Stimulated activated CD8-positive, alpha-beta memory T cell treated with anti-CD3 and anti-CD28 coated beads, Interleukin-15, amount 100 ng/mL, for 1 hour (primary cell): ENCODE measurements at places on chromosomes 12 and 14.

- DNase-seq: no peak
These were observed 15.3 kb downstream of the CFAP251 start for GRCh38 chr12:121933522-121934308.

- DNase-seq: no peak
These were observed 19.2 kb downstream of the LUM start for GRCh38 chr12:91091916-91092715.

DNA sequence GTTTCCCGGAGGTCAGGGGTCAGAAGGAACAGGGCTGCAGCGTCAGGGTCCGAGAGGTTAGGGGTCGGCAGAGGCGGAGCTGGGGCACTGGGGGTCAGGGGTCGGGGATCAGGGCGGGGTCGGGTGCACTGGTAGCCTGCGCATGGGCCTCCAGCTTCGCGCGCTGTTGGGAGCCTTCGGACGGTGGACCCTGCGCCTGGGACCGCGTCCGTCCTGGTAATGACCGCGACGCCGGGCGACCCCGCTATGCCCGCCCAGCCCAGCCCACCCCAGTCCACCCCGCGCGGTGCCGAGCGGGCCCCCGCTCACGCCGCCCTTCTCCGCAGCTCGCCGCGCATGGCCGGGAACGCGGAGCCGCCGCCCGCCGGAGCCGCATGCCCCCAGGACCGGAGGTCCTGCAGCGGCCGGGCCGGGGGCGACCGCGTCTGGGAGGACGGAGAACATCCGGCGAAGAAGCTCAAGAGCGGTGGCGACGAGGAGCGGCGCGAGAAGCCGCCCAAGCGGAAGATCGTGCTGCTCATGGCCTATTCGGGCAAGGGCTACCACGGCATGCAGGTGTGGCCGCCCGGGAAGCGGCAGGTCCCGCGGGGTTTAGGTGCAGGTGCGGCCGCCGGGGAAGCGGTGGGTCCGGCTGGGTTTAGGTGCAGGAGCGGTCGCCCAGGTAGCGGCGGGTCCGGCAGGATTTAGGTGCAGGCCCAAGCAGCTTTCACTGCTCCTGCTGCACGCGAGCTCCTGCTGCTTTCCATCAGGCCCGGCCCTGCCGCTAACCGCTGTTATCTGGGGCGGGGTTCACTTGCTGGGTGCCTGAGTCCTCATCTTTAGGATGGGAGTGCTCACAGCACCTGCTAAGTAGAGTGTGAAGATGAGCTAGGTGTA, 743 bp downstream of the PUS1 start:
- no peak for DNase-seq

DNA sequence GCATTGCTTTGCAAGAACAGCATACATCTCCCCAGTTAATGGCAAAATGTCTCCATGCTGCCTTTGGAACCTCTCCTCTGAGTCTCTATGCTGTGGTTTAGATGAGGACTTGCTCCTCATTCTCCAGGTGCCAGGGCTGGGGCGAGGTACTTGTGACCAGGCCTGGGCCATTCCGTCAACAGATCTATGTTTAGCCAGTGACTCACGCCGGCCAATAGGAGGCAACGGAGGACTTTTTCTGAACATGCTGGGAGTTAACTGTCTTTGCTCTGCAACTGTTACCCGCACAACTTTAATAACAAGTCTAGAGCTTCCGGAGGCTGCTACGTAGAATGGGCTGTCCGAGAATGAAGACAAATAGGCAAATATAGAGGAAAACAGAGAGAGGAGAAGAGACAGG, 214.2 kb downstream of the GLT1D1 start:
- DNase-seq: no peak

GRCh38 chr14:54202288-54202687, 194.5 kb upstream of the CDKN3 start:
- DNase-seq: no peak

GRCh38 chr12:89768586-89769482, 60.2 kb upstream of the ATP2B1 start:
- no peak for DNase-seq
